Renal cortical epithelial cell (primary cell): ENCODE measurements at places on chromosomes 3 and 15. TPM values are rescaled to one million over a fixed set of nuclear protein-coding genes. Genes with fewer than 3 reads are reported as not detected.

- DNase-seq, result no peak
Measured at GRCh38 chr3:143218166-143218835, 98.7 kb downstream of the CHST2 start.

The ABHD2 gene
- total RNA-seq, result 78.7 and 82.1 TPM in 2 replicates

DNA sequence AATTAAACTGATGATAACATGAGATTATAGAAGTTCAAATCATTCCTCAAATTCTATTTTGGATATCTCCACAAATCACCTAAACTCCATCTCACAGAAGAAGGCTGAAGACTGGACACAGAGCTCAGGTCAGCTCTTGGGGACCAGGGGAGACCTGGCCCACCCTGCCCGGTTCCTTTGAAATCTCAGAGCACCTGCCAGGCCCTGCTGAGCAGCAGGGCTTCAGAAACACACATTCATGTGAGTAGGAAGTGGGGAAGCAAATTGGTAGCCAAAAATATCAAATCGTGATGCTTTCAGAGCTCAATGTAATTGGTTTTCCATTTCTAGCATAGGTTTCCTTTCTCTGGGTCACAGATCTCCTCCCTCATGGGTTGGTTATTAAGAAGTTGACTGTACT is 76.2 kb downstream of the OCA2 start:
- DNase-seq, result no peak

GRCh38 chr3:86930181-86930580 is 60.8 kb downstream of the VGLL3 start:
- no peak for DNase-seq

DNA sequence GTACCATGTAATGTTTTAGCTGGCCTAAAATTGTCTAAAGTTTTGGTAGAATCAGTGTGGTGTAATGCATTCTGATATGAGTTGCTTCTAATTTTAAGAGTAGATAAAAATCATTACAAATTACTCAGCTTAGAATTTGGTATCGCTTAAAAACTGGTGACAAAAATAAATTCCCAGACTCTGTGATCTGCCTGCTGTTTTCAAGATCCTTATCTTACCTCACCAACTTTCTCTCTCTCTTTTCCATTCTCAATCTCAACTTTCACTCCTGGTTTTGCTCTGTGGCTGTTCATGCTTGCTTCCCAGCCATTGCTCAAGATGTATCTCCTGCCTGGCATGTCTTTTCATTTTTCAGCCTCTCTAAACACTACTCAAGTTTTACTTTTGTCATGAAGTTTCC is 45.7 kb downstream of the TCF12 start:
- DNase-seq, result peak; percentile 39

DNA sequence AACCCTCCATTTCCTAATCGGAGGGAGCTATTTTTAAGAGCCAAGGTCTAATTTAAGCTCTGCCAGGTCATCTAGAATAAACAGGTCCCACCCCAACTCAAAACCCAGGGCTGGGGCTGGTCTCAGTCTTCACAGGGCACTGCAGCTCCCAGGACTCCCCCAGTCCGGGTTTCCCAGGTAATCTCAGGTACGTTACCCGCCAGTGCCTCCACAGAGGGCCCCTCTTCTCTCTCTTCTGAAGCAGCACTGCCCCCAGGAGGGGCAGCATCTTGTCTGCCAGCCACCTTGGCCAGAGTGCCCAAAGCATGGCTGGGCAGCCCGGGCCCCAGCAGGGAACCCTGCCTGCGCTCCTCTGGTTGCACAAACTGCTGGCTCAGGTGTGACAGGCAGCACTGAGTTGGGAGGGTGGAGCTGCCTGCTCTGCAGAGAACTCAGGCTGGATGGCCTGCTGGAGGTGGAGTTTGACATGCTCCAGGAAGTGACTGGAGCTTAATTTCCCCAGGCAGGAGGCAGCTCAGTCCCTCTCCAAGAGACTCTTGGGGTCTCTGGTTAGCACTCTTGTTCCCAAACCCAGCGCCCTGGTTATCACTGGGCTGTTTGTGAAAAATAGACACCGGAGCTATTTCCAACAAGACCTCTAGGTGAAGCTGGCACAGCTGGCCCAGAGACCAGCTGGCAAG is at the start of gene PLA2G4F:
TSS of gene PLA2G4F (minus strand) at position 394 of the 680 bp plus-strand sequence. CDS start at position 307, 87 bp downstream.
- DNase-seq, result no peak

The SPESP1 gene
- total RNA-seq, result 0.75 and 4.3 TPM in 2 replicates

DNA sequence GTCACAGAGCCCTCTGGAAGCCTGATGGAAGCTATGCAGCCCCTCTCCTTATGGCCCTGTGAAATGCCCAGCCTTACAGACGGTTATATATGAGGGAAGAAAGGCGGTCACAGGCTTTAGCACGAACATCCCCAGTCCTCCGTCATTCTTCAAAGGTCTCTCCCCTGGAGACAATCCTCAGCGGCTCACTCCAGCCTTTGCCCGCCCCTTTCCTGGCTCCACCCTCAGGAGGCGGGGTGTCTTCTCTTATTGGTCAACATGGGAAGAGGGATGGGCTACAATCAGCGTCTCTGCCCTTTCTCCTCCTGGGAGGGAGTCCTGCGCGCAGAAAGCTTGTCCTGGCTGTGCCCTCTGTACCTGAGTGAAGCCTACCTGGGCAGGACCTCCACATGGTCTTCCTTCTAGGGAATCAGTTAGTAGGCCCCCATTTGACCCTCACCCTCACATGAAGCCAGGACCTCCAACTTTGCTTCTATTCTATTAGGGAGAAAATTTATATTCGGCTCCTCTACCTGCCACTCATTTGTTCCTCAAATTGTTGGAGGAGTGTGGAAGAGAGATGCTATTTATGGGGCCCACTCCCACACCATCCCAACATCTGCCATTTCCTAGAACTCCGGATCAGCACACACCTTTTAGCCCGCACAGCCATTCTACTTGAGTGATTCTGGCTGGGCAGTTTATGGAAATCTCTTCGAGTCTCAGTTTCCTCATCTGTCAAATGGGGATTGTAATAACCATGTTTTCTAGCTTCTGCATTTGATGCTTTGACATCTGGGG is 112.9 kb upstream of the SLC6A11 start:
- no peak for DNase-seq

DNA sequence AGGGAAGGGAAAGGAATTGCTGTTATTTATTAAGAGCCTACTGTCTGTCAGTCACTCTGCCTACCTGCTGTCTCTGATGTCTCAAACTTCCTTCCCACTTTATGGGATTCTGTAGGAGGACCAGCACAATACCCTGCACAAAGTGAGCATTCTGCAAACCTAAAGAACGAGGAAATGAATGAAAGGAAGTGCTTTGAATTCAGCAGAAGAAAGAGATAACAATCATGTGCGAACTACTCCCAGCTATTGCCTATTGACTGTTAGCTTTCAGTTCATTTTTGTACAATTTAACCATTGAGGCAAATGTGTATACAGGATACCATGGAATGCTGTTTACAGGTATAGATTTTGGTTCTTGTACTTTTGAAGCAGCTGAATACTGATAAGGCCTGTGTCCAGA is 66.8 kb downstream of the CMSS1 start:
- no peak for DNase-seq

- no peak for DNase-seq
Measured at GRCh38 chr3:189584645-189585044, 46.5 kb upstream of the TP63 start.

DNA sequence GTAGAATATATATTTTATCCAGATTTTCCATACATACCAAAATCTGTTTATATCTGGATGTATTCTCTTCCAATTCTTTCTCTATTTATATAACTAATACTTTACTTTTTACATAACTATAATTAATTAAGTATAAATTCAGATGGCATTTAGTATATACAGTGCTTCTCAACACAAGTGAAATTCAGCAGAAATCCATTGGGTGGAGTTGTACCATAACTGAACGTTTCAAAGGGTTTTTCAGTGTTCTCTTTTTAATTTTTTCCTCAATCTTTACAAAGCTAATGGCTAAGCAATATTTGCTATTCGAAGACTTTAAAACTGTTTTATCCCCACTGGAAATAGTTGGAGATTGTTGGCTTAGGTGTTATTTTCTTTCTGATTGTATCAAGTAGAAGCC is 13.9 kb upstream of the ZBBX start:
- no peak for DNase-seq

DNA sequence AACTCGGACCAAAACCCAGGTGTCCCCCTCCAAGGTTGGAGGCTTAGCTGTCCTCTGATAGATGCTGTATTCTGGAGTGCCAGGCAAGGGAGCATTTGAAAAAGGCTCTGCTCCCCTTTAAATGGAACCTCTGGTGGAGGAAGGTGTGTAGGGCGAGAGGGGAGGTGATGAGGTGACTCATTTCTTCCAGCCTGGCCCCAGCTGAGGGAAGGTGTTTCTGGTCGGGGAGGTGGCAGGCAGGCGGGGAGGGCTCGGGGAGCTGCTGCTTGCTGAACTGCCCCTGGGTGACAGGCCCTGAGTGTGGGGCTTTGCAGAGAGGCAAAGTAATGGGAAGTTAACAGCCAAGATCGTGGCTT is 18.8 kb downstream of the PSTPIP1 start:
- no peak for DNase-seq

GRCh38 chr15:41936155-41936554 is 36.2 kb downstream of the EHD4 start:
- DNase-seq, result no peak

DNA sequence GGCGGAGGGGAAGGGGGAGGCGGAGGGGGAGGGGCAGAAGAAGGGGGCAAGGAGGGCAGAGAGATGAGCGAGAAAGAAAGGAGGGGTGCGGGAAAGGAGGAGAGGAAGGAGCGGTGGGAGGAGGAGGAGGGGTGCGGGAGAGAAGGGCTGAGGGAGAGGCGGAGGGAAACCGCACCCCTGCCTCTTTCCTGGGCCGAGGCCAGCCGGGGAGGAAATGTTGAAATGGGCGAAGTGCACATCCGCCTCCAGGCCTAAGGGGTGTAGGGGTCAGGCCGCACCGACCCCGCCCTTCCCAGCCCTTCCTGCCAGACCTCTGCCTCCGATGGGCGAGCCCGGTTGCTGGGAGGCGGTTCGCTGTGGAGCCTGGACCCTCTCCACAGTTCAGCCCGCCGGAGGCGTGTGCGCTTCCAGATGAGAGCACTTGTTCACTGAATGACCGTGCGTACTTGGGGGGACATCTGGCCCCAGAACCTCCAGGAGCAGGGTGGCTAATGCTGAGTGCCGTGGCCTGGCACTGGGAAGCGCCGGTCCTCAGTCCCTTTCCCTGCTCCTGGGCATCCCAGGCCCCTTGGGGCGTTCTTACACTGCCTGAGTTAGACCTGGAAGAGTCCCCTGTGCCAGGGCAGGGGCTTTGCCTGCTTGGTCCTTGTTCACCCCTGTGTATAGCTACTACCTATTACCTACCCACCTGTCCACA is 110.3 kb upstream of the KLF13 start:
- DNase-seq, result peak; percentile 49

The LRRC31 gene
- 1.2 and 1.8 TPM in 2 replicates for total RNA-seq

The GOLGA8O gene
- total RNA-seq, result 0.20 TPM in 1 of 2 replicates, not detected in the other

GRCh38 chr15:73931441-73931840 is 5.2 kb downstream of the LOXL1 start:
- no peak for DNase-seq

DNA sequence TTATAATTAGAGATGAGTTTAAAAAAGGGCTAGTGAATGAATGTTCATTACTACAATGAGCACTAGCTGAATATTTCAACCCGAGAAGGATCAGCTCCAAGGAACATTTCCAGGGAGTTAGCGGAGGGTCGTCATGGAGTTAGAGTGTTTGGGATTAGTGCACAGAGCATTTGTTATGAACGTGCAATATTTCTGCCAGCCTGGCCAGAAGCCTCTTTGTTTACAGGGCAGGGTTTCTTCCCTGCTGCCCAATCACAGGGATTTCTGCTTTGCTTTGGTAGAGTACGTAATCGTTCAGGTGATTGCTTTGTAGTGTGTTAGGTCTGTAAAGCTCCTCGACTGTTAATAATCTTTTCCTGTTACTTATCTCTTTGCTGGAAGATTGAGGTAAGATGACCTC is 5.9 kb downstream of the CGNL1 start:
- peak; percentile 66 for DNase-seq

DNA sequence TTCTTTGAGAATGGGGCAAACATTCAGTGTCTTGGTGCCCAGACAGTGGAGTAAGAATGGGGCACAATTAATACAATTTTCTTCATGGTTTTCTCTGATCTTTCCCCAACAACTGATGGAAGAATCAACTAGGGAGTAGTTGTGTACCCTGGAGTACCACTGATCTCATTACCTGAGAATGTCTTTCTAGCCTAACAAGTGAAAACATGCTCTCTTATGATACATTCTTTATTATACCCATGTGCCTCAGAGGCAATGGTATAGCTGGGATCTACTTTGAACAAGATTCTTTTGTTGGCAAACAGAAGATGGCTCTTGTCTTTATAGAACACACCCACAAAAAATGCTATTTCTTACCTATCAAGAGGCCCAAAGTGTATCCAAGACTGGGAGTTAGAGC is 250.6 kb upstream of the CMC1 start:
- no peak for DNase-seq

- DNase-seq, result no peak
Measured at GRCh38 chr15:73630921-73631362, 2.2 kb downstream of the NPTN start.

- DNase-seq, result peak; percentile 47
Measured at GRCh38 chr3:43879166-43879565, 188.4 kb downstream of the ABHD5 start.

- no peak for DNase-seq
Measured at GRCh38 chr3:12833222-12834161, 7.9 kb downstream of the RPL32 start.

The GPR62 gene
- total RNA-seq, result not detected in 2 replicates

The TMOD2 gene
- 1.7 and 3.8 TPM in 2 replicates for total RNA-seq

The IGSF11 gene
- 0.05 TPM in 1 of 2 replicates, not detected in the other for total RNA-seq
